Nucleus accumbens (tissue), 56 donors: ENCODE measurements at places on chromosomes 16 and 17.

- peak; percentile 22 for DNase-seq
Measured at GRCh38 chr17:44912763-44913544, 2.3 kb downstream of the GFAP start.

DNA sequence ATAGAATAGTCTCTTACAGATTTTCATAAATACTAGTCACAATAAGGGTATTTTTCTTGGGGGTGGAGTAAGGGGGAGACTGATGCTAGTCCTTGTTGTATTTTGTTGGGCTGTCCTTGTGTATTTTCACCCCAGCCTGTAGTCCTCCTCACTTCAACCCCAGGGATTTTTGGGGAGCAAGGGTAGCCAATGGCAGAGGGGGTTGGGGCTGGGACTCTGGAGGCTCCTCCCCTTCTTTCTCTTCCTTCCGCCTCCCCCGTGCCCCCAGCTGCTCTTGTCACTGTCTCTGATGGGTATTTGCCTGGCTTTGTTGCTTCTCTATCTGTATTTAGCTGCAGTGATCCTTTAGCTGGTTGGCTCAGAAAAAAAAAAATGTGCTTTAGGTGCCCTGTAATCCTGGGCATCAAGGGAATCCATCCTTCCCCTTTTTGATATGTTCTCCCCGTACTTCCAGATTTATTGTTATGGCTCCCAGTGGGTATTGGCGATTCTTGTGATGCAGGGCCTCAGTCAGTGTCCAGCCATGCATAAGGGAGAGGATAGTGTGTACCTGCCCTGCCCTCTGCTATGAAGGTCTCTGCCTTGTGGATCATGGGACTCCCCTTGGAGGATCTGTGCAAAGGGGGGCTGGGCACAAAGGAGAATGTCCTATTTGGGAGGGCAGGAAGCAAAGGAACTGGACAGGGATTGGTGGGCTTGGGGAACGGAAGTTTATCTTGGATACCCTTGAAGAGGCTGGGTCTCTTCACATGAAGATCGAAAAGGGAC is 16.5 kb downstream of the SNF8 start:
- no peak for DNase-seq

GRCh38 chr17:46943501-46944393 is 20.8 kb downstream of the GOSR2 start:
- DNase-seq, result peak; percentile 40

DNA sequence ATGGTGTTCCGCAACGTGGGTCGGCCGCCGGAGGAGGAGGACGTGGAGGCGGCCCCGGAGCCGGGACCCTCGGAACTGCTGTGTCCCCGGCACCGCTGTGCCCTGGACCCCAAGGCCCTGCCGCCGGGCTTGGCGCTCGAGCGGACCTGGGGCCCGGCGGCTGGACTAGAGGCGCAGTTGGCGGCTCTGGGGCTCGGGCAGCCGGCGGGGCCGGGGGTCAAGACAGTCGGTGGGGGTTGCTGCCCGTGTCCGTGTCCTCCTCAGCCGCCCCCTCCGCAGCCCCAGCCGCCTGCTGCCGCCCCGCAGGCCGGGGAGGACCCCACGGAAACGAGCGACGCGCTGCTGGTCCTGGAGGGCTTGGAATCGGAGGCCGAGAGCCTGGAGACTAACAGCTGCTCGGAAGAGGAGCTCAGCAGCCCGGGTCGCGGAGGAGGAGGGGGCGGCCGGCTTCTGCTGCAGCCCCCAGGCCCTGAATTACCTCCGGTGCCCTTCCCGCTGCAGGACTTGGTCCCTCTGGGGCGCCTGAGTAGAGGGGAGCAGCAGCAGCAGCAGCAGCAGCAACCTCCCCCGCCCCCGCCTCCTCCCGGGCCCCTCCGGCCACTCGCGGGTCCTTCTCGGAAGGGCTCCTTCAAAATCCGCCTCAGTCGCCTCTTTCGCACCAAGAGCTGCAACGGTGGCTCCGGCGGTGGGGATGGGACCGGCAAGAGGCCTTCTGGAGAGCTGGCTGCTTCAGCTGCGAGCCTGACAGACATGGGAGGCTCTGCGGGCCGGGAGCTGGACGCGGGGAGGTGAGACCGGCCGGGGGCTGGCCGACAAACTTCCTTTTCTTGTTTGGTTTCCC is 821 bp downstream of the SOCS7 start:
- DNase-seq, result no peak

DNA sequence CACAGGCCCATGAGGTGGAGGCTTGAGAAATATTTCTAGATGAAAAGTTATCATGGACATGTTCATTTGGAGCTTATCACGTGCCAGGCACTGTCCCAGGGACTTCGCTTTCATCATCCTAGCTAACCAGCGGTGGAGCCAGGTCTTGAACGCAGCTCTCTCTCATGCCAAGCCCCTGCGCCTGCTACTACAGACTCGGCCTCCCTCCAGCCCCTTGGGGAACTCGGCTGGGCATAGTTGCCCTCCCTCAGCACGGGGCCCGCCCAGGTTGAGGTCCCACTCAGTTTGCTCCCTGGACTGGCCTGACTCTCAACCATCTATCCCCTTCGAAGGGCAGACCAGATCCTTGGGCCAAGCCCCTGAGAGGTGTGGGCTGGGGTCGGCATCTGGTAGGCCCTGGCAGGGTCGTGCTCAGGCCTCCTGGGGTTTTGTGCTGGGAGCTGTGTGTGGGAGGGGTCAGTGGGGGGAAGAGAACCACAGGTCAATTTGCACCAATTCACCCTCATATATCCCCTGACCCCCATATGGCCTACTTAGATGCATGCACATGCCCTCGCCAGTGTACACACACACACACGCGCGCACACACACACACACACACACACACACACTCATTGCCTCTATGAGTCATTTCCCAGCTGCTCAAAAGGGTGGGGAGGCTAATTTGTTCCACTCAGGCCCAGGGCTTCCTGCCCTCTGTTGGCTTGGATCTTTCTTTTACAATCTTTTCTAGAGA is 12.1 kb upstream of the SCN4A start:
- DNase-seq, result no peak

DNA sequence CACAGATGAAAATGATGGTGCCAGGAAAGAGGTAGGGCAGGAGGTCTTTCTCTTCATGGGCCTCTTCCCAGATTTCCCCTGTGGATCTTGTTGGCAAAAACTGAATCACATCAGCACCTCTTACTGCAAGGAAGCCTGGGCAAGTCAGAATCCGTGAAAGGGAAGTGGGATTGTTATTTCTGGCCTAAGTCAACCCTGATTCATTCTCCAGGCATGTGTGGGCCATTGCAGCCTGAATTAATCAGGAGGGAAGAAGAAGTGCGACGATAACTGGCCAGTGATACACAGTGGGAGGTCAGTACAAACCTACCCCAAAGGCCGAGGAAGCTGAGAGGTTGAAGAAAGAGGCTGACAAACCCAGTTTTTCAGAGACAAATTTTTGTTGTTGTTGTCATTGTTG is 17.9 kb upstream of the NSMCE1 start:
- DNase-seq, result no peak

GRCh38 chr17:20207262-20207985 is 198.3 kb downstream of the SPECC1 start:
- DNase-seq, result no peak

DNA sequence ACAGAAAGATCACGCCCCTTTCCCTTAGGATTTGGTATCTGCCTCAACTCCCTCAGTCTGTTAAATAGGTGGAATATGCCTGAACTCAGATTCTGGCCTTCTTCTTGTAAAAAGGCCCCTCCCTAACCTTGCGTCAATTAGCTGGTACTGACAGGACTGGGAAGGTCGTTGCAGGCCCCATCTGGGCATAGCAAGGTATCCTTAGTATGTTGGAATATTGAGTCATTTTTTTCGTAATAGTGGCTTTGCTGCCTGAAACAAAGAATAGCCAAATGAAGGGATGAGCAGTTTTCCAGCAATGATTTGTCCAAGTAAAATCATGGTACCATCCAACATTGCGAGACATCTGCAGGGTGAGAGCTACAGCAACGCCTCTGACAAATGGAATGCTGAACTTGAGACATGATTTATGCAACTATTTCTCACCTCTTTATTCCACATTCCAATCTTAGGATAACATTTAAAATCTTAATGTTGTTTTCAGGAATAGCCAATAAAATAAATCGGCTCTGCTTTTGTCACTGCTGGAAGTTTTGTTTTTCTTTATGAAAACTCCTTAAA is 39.3 kb upstream of the BRD7 start:
- no peak for DNase-seq

- DNase-seq, result no peak
Measured at GRCh38 chr17:43766413-43767052, 7.9 kb upstream of the SOST start.

DNA sequence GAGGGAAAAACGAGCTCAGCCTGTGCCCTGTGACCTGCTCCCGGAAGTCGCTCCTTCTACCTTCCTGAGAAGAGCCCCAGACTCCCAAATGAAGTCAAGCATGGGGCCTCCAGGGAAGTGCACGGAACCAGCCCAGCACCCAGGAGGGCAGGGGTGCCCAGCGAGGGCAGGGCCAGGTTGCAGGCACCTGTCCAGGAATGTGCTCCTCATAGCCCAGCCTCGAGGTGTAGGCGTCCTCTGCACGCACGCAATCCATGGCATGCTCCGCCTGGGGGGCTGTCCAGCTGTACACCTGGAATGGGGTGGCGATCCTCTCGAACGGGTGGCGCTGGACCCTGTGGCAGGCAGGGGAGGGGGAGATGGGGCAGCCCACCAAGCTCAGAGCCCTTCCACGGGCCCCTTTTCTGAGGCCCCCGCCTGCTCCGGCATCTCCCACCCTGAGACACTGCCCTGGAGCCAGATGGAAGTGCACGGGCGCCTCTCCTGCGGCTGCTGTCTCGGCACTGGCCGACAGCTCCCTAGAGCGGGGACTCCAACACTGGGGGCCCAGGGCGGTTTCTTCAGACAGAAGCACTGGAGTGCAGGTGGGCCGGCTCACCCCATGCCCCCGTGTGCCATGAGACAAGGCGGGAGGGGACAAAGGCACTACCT is 10.9 kb downstream of the CLUH start:
- no peak for DNase-seq

GRCh38 chr16:88846088-88846487 is 10.7 kb downstream of the GALNS start:
- DNase-seq, result no peak

DNA sequence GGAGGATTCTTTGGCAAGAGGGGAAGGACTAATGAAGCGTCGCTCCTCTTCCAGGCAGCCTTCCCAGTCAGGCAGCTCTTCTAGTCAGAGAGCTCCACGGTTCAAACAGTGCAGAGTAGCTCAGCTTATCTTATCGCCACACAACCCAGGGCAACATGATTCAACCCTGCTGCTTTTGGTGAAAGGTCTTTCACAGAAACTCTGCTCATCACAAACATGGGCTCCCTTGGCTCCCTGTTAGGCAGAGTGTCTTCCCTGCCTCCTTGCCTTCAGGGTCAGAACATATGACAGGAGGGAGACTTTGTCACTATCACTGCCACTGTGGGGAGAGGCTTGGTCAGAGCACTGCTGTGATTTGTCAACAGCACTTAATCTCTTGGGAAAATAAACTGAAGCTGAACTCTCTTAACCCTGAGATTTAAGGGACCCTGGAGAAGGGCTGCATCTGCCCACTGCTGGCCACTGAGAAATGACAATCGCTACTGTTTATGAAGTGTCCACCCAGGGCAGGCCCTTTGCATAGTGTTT is 6.9 kb upstream of the SLC13A2 start:
- DNase-seq, result no peak

- DNase-seq, result no peak
Measured at GRCh38 chr17:47252766-47253512, 688 bp upstream of the ITGB3 start.

- no peak for DNase-seq
Measured at GRCh38 chr16:4753227-4753626, 13.7 kb downstream of the ZNF500 start.

DNA sequence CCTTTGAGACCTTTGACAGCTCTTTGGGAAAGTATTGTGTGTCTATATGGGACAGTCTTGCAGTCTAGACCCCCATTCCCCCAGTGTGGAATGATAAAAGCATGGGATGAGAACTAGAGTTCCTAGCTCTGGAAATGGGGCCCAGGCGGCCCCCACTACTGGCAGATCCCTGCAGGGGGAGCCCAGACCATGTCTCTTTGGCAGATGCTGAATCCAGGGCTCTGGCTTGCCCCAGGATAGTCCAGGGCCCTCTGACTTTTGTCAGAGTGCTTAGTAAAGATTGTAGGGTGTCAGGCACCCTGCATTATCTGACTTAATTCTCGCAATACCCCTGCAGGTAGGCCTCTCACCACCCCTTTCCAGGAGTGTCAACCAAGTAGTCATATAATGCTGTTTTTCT is 8.3 kb downstream of the ALKBH5 start:
- DNase-seq, result no peak

- DNase-seq, result no peak
Measured at GRCh38 chr16:53071748-53072301, 17.0 kb downstream of the CHD9 start.

DNA sequence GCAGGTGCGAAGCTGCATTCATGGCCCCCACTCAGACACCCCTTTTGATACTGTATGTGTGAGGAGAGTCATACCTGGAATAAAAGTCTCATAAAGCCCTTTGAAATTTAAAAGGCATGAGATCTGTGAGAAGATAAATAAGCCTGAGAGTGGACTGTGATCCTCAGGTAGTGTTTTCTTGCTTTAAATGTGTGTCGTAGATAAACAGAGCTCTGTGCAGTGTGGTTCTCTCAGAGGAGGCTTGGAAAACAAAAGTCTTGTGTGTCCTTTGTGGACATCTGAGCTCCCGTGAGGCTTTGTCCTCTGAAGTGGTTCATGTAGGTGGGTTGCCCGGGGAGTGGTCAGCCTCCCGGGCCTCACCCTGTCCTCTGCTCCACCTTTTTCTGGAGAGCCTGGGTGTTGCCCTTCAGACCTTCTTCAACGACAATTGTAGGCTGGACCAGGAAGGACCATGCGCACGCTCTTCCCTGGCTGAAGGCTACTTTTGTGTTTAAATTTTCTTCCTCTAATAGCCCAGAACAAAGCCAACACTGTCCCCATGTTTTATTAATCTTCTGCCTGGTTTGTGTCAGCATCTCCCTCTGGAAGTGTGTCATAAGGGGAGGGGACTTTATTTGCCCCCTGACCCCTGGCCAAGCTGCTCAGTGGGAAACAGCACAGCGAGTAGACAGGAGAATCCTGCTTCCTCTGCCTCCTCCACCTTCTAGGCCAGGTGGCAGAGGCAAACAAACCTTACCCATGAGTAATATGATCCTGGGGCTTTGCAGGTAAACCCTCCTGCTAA is 151.2 kb downstream of the MSI2 start:
- no peak for DNase-seq

GRCh38 chr16:47967374-47967773 is 188.4 kb downstream of the ABCC12 start:
- no peak for DNase-seq

GRCh38 chr17:77491921-77492445 is 351.2 kb downstream of the SEC14L1 start:
- DNase-seq, result no peak

- no peak for DNase-seq
Measured at GRCh38 chr16:55498101-55498500, 10.8 kb upstream of the LPCAT2 start.

GRCh38 chr16:89187032-89187769 is 13.1 kb downstream of the SLC22A31 start:
- no peak for DNase-seq

GRCh38 chr16:56792967-56793366 is 63.0 kb downstream of the NUP93 start:
- no peak for DNase-seq
